ENCODE measurements at places on chromosomes 6 and 20.
A peak's percentile ranks its signal among the peaks of the same experiment; 100 is the strongest.

DNA sequence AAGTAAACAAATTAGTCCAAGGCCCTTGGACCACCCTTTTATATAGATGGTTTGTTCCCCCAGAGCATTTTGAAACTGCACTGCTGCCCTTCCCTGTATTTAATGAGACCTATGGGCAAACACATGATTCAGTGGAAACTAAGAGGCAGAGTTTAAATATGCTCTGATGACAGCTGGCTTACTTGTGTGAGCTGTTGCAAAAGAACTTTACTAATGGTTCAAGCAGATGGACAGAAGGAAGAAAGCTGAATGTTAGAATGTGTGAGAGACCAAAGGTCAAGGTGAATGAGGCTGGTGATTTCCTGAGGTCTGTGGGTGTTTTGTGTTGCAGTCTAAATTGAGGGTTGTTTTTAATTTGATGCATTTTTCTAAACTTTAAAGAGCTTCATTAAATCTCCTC, 123.0 kb upstream of the CEP162 start:
- no peak for DNase-seq

DNA sequence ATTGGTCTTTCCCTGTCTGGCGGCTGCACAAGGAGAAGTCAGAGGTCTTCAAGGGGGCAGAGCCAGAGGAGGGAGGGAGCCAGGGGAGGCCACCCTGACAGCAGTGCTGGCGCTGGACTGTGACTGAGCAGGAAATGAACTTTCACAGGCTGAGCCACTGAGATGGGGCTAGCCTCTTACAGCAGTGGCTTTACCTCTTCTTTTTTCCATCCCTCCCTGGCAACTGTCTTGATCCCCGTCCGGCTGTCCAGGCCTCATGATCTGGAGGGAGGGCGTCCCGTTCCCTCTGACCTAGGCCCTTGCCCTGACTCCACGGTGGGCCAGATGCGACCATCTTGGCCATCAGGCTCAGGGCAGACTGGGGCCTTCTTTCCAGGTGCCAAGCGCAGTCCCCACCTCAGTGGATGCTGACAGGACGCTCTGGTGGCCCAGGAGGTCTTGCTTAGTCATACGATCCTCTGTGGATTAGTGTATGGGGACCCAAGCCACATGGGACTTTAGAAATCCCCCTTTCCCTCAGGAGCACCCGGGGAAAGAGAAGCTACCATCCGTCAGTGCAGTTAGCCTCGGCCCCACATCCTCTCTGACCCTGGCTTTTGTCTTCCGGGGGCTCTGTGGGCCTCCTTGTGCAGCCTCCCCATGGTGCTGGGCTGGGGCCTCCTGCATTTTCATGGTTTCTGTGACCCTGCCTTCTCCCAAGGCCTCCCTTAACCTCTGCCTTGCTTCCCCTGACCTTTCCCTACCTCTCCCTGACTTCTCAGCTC, 57.4 kb upstream of the CCDC167 start:
- DNase-seq, result no peak

DNA sequence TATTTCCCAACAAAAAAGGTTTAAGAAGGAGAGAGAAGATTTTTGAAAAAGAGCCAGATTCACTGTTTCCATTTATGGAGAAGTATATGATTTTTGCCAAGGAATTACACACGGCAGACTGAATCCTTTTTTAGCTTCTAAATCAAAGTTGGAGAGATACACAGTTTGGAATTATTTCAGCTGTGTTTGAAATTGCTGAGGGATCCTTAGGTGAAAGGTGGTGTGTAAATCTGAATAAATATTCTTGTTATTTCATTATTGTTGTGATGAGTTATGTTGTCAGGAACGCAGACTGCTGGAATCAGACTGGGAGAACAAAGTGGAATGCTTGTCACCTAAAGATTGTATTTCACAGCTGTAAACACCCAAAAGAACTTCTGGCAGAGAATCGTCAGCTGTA, 168.5 kb upstream of the AKIRIN2 start:
- DNase-seq, result no peak

- peak; percentile 75 for DNase-seq
Measured at GRCh38 chr6:142900227-142900971, 44.6 kb downstream of the HIVEP2 start.

- DNase-seq, result no peak
Measured at GRCh38 chr6:118867181-118867580, 26.8 kb upstream of the ASF1A start.

DNA sequence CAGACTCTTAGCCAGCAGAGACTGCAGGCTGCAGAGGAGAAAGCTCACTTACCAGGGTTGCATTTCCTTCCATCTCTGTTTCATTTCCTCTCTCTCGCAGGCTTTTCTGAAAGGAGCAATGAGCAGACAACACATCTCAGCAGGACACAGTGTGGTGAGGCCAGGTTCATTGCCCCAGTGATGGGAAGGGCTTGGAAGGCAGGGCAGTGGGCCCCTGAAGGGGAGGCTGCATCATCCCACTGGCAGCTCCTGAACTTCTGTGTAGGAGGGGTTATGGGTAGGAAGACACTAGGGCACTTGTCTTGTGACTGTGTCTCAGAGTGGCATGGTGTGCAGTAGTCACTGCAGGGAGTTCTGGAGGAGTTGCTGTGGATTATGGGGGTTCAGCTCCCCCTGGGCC, 246.8 kb downstream of the QKI start:
- DNase-seq, result peak; percentile 43

DNA sequence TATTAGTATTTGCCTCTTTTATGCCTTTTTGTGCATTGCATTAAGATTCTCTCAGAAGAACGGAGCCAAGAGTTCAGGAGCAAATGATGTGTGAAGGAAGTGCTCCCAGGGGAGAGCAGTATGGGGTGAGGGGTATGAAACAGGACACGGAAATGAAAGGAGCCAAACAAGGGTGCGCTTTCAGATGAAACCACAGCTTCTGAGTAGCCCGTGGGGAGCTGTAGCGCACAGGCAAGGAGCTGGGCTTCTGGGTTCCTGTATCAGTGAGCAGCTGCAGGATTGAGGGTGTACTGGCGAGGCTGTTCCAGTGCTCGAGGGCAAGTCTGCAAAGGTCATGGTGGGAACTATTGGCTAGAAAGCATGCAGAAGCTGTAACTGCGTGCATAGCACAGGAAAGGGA, 25.4 kb downstream of the ANKEF1 start:
- no peak for DNase-seq

DNA sequence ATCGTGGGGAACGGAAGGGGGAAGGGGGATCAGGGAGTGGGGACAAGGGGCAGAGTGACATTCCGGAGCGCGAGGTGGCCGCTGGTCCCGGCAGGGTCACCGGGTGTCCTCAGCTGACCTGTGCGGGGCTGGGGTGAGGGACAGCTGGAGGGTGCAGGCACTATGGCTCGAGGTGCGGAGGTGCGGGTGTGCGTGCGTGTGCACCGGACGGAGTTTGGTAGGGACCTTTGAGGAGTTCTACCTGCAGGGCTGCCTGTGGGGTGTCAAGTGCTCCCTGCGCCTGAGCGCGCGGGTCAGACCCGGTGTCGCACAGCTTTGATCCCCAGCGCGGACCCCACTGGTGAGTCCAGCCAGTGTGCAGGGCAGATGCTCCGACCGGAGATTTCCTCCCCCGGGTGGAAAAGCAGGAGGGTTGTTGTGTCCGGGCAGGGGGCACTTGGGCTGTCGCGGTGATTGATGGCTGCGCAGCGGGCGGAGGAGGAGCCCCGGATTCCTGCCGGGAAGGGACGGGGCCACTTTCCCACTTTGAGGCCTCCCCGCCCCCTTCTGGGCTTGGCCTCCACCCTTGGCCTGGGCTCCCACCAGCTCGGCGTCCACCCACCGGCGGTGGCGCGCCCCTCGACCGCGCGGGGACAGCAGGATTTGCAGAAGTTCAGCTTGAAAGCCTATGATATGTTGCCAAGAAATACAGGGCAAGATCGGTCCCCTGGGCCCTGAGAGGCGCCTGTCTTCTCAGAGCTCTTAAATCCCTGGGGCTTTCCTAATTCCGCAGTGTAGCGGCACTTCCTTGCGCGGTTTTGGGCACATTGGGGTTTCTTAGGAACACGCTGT, 658 bp downstream of the RIN2 start:
- DNase-seq, result no peak

DNA sequence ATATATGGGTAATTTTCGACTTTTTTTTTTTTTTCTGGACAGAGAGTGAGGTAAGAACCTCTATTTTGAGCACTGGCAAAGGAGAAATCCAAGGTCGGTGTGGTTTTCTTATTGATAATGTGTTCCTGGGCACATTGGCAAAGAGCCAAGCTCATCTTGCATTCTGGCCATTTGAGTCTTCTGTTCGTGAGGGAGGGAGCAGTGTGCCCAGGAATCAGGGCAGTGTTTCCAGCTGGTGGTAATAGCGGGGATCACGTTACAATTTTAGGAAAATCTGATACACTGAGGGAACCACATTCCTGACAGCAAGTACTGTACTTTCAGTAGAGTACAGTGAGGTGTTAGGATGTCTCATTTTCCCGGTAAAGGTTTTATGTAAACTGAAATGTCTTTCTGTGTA, 442.3 kb upstream of the MAP3K7 start:
- no peak for DNase-seq

- DNase-seq, result no peak
Measured at GRCh38 chr20:6956056-6956455, 188.6 kb downstream of the BMP2 start.

- DNase-seq, result no peak
Measured at GRCh38 chr6:142605922-142606485, 304.2 kb downstream of the ADGRG6 start.

GRCh38 chr6:159203304-159204005, 34.3 kb downstream of the FNDC1 start:
- no peak for DNase-seq

- no peak for DNase-seq
Measured at GRCh38 chr6:36625158-36625919, 31.2 kb downstream of the SRSF3 start.

DNA sequence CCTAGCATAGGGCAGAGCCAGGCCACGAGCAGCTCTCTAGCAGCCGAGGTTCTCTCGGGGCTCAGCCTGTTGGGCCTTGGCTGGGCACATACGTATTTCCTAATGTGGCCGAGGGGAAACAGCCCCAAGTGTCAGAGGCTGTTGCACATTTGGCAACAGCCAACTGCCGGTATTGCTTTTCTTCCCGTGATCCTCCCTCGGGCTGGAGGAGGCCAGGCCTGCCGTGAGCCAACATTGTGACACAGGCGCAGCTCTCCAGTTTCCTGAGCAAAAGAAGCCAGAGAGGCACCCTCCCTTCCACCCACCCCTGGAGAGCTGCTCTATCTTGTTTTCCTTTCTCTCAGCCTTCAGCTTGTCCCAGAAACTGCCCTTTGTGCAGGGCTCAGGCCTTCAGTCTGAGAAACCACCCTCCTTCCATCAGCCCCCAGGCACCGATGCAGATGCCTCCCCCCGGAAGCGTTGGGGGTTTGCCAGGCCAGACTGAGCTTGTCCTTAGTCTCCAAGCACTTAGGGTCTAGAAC, 5.1 kb upstream of the BPI start:
- no peak for DNase-seq

- no peak for DNase-seq
Measured at GRCh38 chr20:43723186-43723585, 3.6 kb downstream of the GTSF1L start.

GRCh38 chr6:20217324-20217855, 5.1 kb upstream of the MBOAT1 start:
- no peak for DNase-seq

DNA sequence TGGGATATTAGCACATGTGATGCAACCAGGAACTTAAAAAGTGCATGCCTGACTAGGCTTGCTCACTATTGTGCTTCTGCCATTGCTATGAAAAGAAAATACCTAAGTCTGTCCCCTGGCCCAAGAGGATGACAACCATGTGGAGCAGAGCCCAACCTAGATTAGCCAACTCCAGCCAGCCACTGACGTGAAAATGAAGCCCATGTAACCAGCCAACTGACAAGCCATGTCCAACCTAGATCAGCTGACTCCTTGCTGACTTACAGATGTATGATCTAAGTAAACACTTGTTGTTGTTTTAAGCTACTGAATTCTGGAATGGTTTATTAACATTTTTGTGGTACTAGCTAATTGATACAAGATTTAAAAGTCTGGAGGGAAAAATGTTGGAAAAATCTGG, 47.5 kb downstream of the PIGU start:
- DNase-seq, result no peak

DNA sequence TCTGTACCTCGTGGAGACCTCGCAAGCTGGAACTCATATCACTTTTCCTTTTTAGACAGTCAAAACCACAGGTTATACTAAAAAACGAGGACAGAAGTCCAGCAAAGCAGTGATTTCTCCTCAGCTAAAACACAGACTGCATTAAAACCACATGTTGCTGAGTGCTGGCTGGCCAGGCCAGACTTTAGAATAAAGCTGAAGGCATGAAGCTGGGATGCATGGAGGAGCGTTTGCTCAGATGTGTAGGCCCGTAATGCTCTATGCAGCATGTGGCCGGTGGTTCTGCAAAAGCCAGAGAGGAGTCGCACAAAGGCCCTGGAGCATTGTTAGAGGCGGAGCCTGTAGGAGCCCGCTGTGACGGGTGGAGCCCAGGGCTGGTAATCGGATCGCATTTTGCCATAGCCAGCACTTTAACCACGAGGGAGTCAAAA, 83.6 kb downstream of the SMOC2 start:
- DNase-seq, result no peak

- no peak for DNase-seq
Measured at GRCh38 chr6:22612236-22612635, 42.9 kb downstream of the HDGFL1 start.

- no peak for DNase-seq
Measured at GRCh38 chr20:11261533-11262000, 587.8 kb upstream of the JAG1 start.

DNA sequence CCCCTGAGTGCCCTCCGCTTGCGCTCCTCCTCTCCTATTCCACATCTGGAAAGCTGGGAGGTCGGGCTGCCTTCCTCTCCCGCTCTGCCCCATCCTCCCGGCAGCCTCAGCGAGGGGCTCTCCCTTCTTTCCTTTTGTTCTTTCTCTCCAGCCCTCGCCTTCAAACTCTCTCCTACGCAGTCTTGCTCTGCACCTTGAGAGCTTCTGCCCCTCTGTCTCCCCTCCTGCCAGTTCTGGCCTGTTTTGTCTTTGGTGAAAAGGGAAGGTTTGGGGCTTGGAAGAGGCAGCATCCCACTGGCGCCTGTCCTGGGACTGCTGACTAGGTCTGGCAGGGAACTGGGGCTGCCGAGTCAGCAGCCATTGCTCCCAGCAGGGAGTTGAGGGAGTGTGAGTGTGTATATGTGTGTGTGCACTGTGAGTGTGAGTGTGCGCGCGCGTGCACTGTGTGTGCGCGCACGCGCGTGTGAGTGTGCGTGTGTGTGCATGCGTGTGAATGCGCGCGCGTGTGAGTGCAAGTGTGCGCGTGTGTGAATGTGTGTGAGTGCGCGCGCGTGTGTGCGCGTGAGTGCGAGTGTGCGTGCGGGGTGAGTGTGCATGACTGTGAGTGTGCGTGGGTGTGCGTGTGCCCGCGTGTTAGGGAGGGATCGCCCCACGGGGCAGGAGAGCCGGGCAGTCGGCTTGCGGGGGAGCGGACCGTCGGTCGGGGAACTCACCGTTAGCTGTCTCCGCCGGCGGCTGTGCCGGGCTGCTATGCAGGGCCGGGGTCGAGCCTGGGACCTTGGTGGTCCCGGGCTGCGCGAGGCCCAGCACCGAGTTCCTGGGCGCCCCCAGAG, 523 bp downstream of the CPXM1 start:
- DNase-seq, result no peak

DNA sequence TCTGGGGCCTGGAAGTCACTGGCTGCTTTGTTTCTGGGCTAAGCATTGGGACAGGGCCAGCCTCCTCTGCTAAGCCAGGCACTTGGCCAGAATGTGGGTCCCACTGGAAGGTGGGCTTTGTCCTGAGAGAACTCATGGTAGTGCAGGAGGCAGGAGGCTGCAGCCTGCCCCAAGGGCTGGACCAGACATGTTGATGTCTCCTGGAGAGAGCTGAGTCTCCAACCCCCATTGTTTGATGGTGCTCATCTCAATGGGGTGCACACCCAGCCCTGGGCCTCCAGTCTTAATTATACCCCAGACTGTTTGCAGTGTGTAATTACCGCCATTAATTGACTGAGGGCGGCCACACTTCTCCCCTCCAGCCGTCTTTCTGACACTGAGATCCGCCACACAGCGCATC, 220.5 kb upstream of the PMEPA1 start:
- DNase-seq, result no peak

Data from CD4-positive, alpha-beta T cell (primary cell).